HFFc6 (cell line): ENCODE measurements at places on chromosomes 4 and X. TPM values are rescaled to one million over a fixed set of nuclear protein-coding genes. Genes with fewer than 3 reads are reported as not detected.
A peak's percentile ranks its signal among the peaks of the same experiment; 100 is the strongest.

GRCh38 chrX:103495786-103496185 lies 23.5 kb downstream of the RAB40A start:
- H3K27ac ChIP-seq = no peak overlapping the region
- no peaks in the 10 kb centered on the region for H3K36me3 ChIP-seq
- H3K4me1 ChIP-seq = no peaks in the 10 kb centered on the region
- DNase-seq = no peak
- H3K27me3 ChIP-seq = no peaks in the 10 kb centered on the region; the same call in 1 of the 2 replicates

RPS6KA6 gene
- total RNA-seq = 6.1 to 8.0 TPM (median 6.6 TPM) in 3 replicates

GRPR gene
- 0.16 to 0.35 TPM (median 0.24 TPM) in 3 replicates for total RNA-seq

MAGEE2 gene
- total RNA-seq = not detected in 2 replicates

GRCh38 chrX:20212486-20213089 lies 54.1 kb downstream of the RPS6KA3 start:
- no peak overlapping the region for H3K27ac ChIP-seq
- no peaks in the 10 kb centered on the region for H3K36me3 ChIP-seq
- H3K4me1 ChIP-seq = peaks cover 14% of the 10 kb centered on the region
- no peaks in the 10 kb centered on the region; the same call in 1 of the 2 replicates for H3K27me3 ChIP-seq

- no peaks in the 10 kb centered on the region; the same call in 1 of the 2 replicates for H3K27me3 ChIP-seq
- DNase-seq = no peak
- peak overlapping the region; percentile 54 for H3K27ac ChIP-seq
- peaks cover 66% of the 10 kb centered on the region for H3K4me1 ChIP-seq
- H3K4me3 ChIP-seq = no peak overlapping the region
These were observed 5.9 kb downstream of the ADD1 start for GRCh38 chr4:2849267-2850152.

SPIN2A gene
- total RNA-seq = 0.15 to 1.0 TPM (median 0.18 TPM) in 3 replicates

DNA sequence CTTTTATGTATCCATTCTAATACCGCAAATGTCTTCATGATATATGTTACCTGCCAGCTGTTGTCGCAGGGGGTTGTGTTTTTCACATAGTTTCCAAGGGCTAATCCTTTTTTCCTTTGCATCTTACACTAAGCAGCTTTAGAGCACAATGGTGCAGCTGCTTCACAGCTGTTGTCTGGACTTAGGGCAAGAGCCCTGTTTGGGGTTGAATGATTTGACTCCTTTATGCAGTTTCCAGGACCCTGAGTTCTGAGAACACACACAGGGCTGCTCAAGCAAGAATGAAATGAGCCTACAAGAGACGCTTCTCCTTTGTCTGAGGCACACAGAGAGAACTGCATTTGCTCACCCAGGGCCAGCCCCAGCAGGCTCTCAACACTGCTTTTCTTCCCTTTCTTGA lies 20.2 kb downstream of the CCNG2 start:
- no peaks in the 10 kb centered on the region for H3K36me3 ChIP-seq
- DNase-seq = no peak
- no peak overlapping the region for H3K27ac ChIP-seq
- H3K4me3 ChIP-seq = no peak overlapping the region
- peaks cover 46% of the 10 kb centered on the region for H3K27me3 ChIP-seq

DNA sequence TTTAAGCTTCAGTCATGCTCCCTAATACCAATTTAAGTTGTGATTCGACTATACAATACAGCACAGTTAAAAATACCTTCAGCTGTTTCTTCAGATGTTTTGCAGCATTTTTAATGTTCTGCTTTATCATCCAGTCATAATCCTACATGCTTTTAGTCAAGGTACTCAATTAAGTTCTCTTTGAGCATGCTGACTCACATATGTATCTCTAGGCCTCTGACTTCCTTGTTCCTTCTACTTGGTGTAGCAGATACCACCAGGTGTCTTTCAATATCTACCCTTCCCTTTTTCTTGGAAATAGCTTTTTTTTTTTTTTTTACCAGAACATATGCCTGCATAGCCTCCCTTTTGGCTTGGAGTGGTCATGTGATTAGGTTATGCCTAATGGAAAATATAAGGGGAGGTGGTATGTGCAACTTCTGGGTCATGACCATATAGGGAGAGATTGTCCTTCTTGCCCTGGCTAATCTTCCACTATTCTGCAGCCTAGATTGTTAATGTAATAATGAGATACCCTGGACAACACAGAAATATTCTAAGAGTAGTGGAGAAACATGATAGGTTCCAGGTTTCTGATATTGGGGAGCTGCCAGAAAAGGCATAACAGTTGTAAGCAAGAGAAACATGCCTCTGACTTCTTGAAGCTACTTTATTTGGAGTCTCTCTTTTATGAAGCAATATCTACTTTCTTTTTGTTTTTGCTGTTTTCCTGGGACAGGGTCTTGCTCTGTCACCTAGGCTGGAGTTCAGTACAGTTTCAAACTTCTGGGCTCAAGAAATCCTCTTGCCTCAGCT lies 737.2 kb upstream of the SLIT2 start:
- no peaks in the 10 kb centered on the region for H3K36me3 ChIP-seq
- H3K27me3 ChIP-seq = no peaks in the 10 kb centered on the region; the same call in 1 of the 2 replicates
- no peak overlapping the region for H3K27ac ChIP-seq
- 0 out of 2 replicates have a peak, but pooled peaks cover 8% of the 10 kb centered on the region for H3K4me1 ChIP-seq
- no peak for DNase-seq

SPARCL1 gene
- not detected in 3 replicates for total RNA-seq

PIN4 gene
- 3.9 to 4.6 TPM (median 4.1 TPM) in 3 replicates for total RNA-seq

NEIL3 gene
- total RNA-seq = 3.2 to 9.5 TPM (median 6.9 TPM) in 3 replicates

ATP2B3 gene
- total RNA-seq = not detected in 3 replicates

GRCh38 chr4:2257361-2258081 lies 4.4 kb downstream of the MXD4 start:
- H3K4me1 ChIP-seq = 0 out of 2 replicates have a peak, but pooled peaks cover 4% of the 10 kb centered on the region
- 0 out of 2 replicates have a peak, but pooled peaks cover 6% of the 10 kb centered on the region for H3K36me3 ChIP-seq
- no peak for DNase-seq
- H3K27ac ChIP-seq = no peak overlapping the region
- H3K27me3 ChIP-seq = no peaks in the 10 kb centered on the region

GRCh38 chr4:103634236-103634635 lies 85.5 kb downstream of the TACR3 start:
- H3K4me3 ChIP-seq = no peak overlapping the region
- DNase-seq = no peak
- H3K27ac ChIP-seq = no peak overlapping the region
- no peaks in the 10 kb centered on the region for H3K36me3 ChIP-seq

DNA sequence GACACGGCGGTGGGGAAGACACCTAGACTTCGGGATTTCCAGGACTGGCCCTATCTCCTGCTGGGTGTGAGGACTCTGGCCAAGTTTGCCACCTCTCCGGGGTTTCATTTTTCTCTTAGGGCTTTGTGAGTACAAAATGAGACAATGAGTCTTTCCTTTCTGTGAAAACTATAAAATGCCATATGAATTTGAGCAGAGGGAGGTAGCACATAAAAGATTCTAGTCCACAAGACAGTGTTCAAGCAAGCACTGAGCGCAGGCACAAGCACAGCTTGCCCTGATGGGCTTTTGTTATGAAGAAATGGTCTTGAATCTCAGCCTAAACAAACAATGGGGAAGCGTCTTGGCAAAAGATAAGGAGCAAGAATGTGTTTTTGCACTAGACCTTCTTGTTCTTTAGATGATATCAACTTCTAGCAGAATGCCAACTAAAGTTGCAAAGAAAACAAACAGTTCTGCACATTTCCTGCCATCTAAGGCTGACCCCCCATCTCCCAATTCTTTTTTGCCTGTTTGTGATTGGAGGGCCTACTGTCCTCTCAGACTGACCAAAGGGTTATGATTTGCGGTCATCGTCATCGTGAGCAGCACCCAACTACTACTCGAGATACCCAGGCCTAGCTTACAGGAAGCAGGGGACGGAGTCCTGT lies 73.0 kb upstream of the ZNF518B start:
- peaks cover 20% of the 10 kb centered on the region for H3K27me3 ChIP-seq
- no peak overlapping the region for H3K4me3 ChIP-seq
- H3K27ac ChIP-seq = no peak overlapping the region
- no peaks in the 10 kb centered on the region for H3K36me3 ChIP-seq
- H3K4me1 ChIP-seq = 0 out of 2 replicates have a peak, but pooled peaks cover 5% of the 10 kb centered on the region
- DNase-seq = no peak

KLHL2 gene
- 10.7 to 12.3 TPM (median 11.4 TPM) in 3 replicates for total RNA-seq

DNA sequence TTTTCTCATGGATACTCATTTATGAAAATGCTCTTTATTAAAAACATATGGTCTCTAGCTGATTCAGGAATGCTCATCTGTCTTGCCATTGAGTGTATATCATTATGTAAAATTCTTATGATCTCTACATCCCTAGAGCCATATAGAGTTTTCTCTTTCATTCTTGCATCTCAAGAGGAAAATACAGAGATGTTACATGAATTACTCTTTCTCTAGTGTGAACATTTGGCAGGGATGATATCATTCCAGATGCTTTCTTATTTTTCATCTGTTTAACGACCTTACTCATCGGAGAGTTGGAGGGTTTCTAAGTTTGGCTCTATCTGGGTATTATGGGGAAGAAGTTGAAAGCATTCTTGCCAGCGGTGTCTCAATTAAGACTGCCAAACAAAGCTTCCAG lies 202.9 kb upstream of the SLC7A11 start:
- H3K27ac ChIP-seq = no peak overlapping the region
- no peaks in the 10 kb centered on the region for H3K27me3 ChIP-seq
- DNase-seq = peak; percentile 33
- no peaks in the 10 kb centered on the region for H3K36me3 ChIP-seq
- H3K4me1 ChIP-seq = peaks cover 17% of the 10 kb centered on the region
- H3K4me3 ChIP-seq = peak overlapping the region; percentile 47

- H3K4me3 ChIP-seq = no peak overlapping the region
- H3K4me1 ChIP-seq = no peaks in the 10 kb centered on the region
These were observed 105.4 kb downstream of the STK32B start for GRCh38 chr4:5156682-5157081.

DUX4 gene
- not detected in 3 replicates for total RNA-seq

DNA sequence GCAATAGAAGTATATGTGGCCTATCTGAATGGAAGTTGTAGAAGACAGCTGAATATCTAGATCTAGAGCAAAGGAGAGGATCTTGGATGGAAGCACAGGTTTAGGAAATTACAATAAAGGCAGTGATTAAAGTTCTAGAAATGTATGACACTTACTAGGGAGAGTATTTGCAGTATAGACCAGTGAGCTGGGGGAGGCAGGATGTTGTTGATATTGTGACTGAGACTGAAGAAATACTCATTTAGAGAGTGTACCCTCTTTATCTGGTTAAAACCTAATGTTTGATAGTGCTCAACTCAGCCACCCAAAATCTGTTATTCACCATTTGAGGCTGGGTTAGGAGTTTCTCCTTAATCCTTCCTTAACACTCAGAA lies 439.5 kb downstream of the GRXCR1 start:
- no peak overlapping the region for H3K27ac ChIP-seq
- H3K4me3 ChIP-seq = no peak overlapping the region
- H3K27me3 ChIP-seq = no peaks in the 10 kb centered on the region; the same call in 1 of the 2 replicates
- DNase-seq = no peak

DNA sequence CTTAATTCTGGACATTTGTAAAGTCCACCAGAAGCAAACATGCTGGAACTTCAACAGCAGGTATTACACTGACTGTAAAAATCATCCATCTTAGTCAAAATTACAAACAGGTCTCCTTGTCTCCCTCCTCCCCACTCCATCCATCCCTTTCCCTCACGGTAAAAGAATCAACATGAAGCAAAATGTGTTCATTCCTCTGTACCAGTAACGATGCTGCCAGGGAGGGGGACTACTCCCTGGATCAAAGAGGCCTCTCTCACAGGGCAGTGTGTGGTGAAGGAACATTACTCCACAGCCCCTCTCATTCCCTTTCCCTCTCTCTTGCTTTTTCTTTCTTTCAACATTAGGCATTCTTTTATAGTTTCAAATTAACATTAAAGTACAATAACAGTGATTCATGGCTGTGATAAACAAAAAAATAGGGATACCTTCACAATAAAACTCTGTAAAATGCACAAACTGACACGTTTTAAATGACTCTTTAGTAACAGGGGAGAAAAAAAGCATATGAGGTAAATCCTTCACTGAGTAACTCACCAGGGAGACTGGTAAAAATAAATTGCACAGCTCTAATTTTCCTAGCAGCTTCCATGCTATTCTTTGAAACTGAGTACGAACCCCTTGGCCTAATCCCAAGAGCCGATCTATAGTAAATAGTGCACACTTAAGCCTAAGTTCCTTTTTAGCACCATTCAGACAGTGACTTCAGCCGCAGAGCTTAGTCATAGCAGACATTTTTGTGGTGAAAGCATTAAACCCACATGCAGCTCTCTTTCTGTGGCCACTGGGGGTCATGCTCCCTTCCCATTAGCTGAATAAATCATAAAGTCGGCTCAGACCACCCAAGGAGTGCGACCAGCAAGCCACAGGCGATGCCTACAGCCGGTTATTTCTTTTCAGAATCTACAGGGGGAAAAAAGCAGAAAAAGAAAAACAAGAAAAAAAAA lies 215.6 kb upstream of the GYPA start:
- H3K4me3 ChIP-seq = no peak overlapping the region
- peaks cover 27% of the 10 kb centered on the region for H3K27me3 ChIP-seq
- no peaks in the 10 kb centered on the region for H3K36me3 ChIP-seq
- no peak overlapping the region for H3K27ac ChIP-seq
- DNase-seq = peak; percentile 85

- peaks cover 8% of the 10 kb centered on the region for H3K36me3 ChIP-seq
- peak overlapping the region; percentile 96 for H3K4me3 ChIP-seq
- H3K4me1 ChIP-seq = peaks cover 34% of the 10 kb centered on the region
- DNase-seq = peak; percentile 28
- peak overlapping the region; percentile 96 for H3K27ac ChIP-seq
These were observed 1.0 kb downstream of the OTUD4 start for GRCh38 chr4:145179281-145179860.

NALF2 gene
- not detected in 3 replicates for total RNA-seq

ACSL4 gene
- total RNA-seq = 94.2 and 108 TPM in 2 replicates

AFAP1 gene
- 100 to 120 TPM (median 111 TPM) in 3 replicates for total RNA-seq

DNA sequence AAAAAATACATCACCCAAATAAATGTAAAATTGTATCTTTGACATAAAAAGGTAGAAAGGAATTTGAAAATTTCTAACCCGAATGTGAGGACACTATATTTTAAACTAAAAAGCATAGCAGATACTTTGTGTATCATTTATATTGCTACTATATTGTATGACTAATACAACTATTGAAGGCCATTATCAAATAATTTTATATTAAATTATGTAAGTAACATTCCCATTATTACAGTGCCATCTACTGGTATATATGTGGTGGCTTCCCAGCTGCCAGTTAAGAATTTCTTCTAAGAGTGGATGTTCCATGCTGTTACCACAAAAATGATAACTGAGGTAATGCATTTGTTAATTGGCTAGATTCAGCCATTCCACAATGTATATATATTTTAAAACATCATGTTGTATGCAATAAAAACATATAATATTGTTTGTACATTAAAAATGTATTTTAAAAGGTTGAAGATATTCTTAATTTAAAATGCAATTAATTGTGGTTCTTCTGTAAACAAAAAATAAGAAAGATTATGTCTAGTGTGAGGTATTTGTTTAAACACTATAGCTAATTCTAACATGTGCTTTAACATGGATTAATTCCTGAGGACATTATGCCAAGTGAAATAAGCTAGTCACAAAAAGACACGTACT lies 65.3 kb downstream of the EGF start:
- H3K4me3 ChIP-seq = no peak overlapping the region
- H3K27ac ChIP-seq = no peak overlapping the region
- H3K4me1 ChIP-seq = peaks cover 40% of the 10 kb centered on the region
- no peaks in the 10 kb centered on the region for H3K36me3 ChIP-seq
